ENCODE measurements at places on chromosomes 5 and 9.

DNA sequence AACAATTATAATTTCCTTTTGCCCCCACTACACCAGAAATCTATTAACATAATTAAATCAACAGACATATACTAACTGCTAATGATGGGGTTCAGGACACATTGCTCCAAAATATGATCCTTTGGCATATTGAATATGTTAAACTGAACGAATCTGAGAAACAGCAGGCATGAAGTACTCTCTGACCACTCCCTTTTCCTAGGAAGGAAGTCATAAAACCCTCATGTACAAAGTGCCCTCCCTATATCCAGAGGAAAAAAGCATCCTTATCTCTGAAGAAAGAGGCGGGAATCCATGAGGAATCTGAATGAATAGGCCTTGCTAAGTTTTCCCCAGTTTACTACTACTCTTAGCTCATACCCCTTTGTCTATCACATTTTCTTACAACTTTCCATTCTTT is 67.9 kb downstream of the ADAMTS6 start:
- DNase-seq, result no peak

GRCh38 chr5:160918386-160918785 is 66.4 kb upstream of the ATP10B start:
- no peak for DNase-seq

GRCh38 chr5:149040421-149040820 is 22.4 kb downstream of the SH3TC2 start:
- DNase-seq, result no peak

GRCh38 chr9:116087246-116087645 is 66.3 kb upstream of the PAPPA start:
- DNase-seq, result no peak

DNA sequence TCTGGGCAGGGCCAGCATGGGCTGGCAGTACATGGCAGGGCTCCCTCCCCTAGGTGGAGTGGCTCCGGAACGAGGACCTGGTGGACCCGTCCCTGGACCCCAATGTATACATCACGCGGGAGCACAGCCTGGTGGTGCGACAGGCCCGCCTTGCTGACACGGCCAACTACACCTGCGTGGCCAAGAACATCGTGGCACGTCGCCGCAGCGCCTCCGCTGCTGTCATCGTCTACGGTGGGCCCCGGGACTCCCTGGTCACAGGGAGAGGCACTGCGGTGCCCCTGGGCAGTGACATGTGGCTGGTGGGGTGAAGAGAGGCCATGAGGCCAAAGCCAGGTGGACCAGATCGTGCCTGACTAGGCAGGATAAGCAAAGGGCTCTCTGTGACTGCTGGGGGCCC is 30.4 kb downstream of the HK3 start:
- DNase-seq, result no peak

DNA sequence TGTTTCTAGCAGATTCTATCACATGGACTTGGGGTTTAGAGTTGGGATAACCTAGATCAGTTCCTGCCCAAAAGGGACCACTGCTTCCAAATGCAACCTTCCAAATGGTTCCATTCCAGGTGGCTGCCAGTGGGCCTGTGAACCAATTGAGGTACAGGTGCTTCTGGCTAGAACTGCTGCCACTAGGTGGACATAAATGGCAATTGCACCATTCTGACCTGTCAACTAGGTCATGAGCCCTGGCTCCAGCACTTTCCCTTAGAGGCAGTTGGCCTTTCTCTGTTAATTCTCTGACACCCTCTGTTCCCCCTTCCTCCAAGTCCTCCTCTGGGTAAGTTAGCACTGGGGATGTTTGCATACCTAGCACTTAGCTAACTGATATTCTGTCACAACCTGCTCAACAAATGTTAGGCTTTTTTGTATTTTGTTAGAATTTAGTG is 16.6 kb upstream of the HEMGN start:
- DNase-seq, result peak; percentile 90

DNA sequence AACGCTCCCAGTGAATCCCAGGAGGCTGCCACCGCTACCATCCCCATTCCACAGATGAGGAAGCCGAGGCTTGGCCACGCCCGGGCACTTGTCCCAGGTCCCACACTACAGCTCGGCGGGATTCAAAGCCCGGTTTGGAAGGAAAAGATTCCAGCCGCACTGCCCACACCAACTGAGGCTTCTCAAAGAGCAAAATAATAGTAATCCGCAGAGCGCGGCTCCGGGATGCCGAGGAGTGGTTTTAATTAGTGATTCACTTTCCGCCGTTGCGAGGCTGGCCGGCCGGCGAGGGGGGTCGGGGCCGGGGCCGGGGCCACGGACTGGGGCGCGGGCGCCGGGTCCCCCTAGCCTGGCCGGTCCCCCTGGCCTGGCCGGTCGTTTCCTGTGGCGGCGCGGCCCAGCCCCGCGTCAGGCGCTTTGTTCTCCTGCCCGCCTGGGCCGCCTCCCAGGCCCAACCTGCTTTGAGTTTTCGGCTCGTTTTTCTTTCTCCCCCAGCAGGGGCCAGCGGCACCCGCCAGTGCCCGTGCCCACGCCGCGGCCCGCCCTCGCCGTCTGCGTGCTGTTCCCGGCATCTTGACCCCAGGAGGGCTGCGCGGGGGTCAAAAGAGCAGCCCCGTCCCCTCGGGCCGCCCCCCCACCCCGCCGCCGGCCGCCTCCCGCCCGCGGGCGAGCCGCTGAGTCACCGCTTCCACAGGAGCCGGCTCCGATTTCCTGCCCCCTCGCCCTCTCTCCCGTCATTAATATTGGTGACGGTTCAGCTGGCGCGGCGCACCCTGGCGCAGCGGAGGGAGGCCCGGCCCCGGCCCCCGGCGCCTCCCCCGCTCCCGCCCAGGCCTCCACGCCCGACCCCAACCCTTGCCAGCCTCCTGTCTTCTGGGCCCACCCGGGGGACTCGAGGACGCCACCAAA is 31.2 kb downstream of the FGF18 start:
- no peak for DNase-seq

GRCh38 chr5:68216245-68217046 is 890 bp downstream of the PIK3R1 start:
- DNase-seq, result peak; percentile 25

GRCh38 chr5:6548756-6549285 is 84.0 kb downstream of the NSUN2 start:
- DNase-seq, result no peak

DNA sequence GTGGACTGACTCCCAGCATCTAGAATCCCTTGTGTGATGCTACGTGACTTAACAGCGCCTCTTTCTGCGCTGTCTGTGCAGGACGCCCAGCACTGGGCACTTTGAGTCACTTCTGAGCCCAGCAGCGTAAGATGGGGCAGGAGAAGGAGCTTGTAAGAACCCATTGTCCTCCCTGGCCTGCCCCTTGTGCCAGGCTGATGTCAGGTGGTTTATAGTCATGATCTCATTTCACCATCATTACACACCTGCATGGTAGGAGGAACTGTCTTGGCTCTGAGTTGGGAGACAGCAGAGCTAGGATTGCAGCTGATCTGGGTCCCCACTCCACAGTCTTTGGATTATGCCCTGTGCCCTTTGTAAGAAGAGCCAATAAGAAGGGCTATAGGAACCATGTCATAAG is 12.2 kb downstream of the ERGIC1 start:
- DNase-seq, result no peak

GRCh38 chr5:10702040-10702629 is 58.9 kb downstream of the DAP start:
- peak; percentile 13 for DNase-seq

DNA sequence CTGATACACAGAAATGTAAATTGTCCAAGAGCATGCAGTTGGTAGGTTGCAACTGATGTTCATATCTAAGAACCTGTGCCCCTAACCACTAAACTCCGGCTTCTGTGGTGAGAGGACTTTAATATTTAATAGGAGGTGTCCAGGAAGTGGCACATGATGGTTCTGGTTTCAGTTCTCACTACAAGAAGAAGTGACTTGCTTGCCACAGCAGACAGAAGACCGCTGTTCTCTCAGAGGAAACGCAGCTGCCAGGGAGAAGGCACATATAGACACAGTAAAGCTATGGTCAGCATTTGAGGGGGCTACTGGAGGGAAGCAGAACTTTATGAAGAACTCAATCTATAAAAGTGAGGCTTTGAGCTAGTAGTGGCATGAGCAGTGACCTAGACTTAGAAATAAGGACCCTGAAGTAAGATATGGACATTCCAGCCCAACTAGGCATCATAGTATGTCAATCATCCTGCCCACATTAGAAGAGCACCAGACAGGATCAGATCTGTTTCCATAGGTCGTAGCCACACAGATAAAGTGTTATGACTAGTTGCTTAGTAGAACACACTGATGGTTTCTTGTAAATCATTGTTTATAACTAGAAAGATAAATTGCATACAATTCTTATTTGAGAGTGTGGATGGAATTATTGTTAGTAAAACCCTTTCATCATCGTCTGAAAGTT is 36.4 kb upstream of the DAB2 start:
- DNase-seq, result no peak

GRCh38 chr5:66551945-66552344 is 44.2 kb upstream of the MAST4 start:
- no peak for DNase-seq

- DNase-seq, result no peak
Measured at GRCh38 chr9:93190133-93190525, 6.2 kb downstream of the WNK2 start.

GRCh38 chr5:150553911-150554310 is 46.0 kb downstream of the NDST1 start:
- no peak for DNase-seq

DNA sequence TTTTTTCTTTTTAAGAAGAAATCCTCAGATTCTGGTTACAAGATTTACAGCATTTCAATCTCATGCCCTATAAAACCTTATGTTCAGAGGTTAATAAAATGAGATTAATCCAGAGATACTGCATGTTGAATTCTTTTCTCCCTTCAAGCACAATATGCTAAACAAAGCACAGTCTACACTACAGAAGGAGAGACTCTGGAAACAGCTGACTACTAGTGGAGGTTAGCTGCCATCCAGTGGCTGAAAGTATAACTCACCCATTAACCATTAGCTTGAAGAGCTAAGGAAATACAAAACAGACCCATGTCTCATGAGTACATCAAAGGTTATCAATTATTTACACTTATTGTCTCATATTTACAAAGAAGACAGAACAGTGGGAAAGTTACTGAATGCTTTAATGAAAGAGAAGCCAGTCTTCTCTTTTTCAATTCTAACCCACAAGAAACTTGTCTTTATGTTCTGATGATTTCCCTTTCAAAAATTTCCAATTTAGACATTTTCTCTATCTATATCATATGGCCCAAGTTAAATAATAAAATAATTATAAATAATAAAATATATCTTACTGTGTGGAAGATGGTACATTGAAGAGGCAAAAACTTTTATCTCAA is 12.7 kb upstream of the DNAH5 start:
- DNase-seq, result no peak

- peak; percentile 80 for DNase-seq
Measured at GRCh38 chr5:109703166-109703565, 13.4 kb downstream of the MAN2A1 start.

- DNase-seq, result no peak
Measured at GRCh38 chr5:100757618-100758017, 145.5 kb downstream of the ST8SIA4 start.

DNA sequence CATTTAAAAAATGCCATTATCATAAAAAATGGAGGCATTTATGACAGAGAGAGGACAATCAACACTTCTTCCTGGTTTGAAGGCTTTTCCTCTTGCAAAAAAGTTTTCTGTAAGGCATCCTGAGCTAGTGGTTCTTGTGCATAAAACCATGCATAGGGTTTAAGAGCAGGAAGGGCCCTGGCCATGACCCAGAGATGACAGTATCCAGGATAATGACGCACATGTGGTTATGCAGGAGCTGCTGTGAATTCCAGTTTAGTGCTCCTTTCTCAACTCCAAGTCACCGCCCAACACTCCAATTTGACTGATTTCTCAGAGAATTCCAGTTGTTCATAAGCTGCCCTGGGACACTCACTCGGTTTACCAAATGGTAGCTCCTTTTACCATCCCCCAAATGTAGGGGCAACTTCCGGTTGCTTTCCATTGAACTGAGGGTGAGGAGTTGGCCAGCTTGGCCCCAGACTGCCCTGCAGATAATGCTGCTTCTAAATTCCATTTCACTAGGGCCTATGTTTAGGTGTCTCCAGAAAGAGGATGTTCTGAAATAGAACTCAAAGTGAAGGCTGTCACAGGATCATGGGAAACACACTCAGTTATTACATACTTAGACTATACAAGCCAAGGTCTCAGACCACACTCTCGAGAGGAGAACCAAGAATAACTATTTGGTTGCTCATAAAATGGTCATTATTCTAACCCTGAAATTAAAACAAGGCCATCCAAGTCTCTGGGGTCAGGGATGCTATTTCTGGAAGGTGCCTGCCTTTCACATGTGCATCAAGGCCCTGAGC is 179.1 kb downstream of the SLIT3 start:
- no peak for DNase-seq

DNA sequence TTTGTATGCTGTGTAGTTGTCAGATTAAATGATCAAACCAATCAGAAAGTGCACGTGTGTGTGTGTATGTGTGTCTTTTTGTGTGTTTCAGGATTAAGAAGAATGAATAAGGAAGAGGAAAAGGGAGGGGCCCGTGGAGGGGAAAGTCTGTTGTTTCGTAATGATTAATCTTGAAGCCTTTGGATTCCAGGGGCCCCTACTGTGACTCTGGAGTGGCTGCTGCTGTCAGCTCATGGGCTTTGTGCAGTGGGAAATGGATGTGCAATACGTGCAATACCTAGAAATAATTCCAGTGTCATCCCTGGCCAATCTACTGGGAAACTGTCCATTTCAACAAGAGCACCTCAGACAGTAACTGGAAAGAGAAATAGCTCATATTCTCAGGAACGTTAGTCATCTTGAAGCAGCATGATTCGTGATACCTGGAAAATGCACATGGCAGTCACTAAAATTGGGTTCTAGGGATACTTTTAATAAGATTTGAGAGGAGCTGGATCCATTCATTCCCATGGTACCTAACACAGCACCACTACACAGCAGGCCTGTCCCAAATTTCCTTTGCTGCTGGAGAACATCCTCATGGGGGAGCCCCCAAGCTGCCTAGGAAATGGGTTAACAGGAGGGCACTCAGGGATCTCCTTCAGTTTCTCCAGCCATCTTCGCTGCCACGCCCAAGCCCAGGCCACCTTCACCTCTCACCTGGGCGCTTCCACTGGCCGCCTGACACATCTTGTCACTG is 186.3 kb downstream of the NR3C1 start:
- no peak for DNase-seq

GRCh38 chr5:181212080-181212479 is 7.1 kb upstream of the TRIM7 start:
- no peak for DNase-seq

GRCh38 chr9:105439428-105439827 is 8.4 kb upstream of the FSD1L start:
- no peak for DNase-seq

- DNase-seq, result no peak
Measured at GRCh38 chr5:35304291-35304690, 74.0 kb upstream of the PRLR start.

GRCh38 chr5:62577488-62577887 is 1.1 kb upstream of the LRRC70 start:
- DNase-seq, result no peak
